ENCODE measurements at places on chromosomes 1 and 21. TPM values are rescaled to one million over a fixed set of nuclear protein-coding genes. Genes with fewer than 3 reads are reported as not detected.

DMRTA2 gene
- total RNA-seq, result 5.1 TPM

ACTRT2 gene
- 64.2 TPM for total RNA-seq

NES gene
- total RNA-seq, result 17.6 TPM

CFHR2 gene
- total RNA-seq, result not detected

CLCNKA gene
- 6.5 TPM for total RNA-seq

SLC25A44 gene
- 32.8 TPM for total RNA-seq

GRCh38 chr1:54542962-54543539 lies 5.0 kb upstream of the ACOT11 start:
- DNase-seq, result no peak

GRCh38 chr1:59020151-59020997 lies 236.5 kb upstream of the JUN start:
- DNase-seq, result peak; percentile 55

DNA sequence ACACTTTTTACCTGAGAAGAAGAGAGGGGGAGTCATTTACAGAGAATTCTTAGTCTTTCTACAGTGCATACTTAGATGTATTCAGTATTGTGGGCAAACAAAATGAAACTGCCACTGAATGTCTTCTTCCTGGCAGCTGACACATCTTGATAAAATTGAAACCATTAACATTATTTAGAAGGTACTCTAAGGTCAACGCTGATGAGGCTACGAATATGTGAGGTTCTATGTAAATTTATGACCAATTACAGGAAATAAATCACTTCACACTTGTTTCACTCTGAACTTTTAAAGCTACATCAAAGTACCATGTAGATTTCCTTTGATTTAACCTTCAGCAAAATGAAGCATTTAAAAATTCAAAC lies 51.3 kb upstream of the GFI1 start:
- DNase-seq, result no peak

GRCh38 chr1:175530622-175531375 lies 212.6 kb downstream of the TNR start:
- DNase-seq, result no peak

- no peak for DNase-seq
These were observed 357 bp upstream of the TXLNA start for GRCh38 chr1:32179193-32179442.

GRCh38 chr1:31705080-31705866 lies 1.5 kb upstream of the COL16A1 start:
- DNase-seq, result peak; percentile 64

- DNase-seq, result no peak
These were observed 359.1 kb downstream of the S1PR1 start for GRCh38 chr1:101595881-101596374.

DNA sequence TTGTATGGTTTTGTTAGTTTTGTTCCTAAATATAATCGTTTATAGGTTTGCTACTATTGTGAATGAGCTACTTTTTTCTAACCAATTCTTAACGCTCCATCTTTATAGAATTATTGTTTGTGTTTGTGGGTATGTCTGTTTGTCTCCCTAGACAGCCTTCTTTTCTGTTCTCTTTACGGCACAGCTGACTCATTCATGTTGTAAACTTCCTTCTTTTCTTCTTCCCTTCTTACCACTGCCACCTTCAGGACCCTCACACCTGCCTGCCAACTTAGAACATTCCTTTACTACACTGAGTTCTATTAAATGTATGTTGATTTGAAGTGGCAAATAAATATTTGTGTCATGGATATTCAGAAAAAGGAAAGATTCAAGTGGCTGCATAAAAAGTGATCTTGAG lies 29.1 kb downstream of the AK5 start:
- no peak for DNase-seq

DNA sequence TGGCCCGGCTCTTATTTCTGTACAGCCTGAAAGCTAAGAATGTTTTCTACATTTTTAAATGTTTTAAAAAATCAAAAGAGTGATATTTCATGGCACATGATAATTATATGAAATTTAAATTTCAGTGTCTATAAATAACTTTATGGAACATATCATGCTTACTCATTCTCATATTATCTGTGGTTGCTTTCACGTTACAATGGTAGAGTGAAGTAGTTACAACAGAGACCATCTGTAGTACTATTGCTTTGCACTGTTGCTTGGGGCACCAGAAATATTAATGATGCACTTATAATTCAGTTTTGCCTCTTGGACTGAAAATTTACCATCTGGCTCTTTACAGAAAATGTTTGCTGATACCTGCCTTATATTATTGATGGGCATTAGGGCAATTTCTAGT lies 481.6 kb downstream of the PLPP3 start:
- no peak for DNase-seq

DNA sequence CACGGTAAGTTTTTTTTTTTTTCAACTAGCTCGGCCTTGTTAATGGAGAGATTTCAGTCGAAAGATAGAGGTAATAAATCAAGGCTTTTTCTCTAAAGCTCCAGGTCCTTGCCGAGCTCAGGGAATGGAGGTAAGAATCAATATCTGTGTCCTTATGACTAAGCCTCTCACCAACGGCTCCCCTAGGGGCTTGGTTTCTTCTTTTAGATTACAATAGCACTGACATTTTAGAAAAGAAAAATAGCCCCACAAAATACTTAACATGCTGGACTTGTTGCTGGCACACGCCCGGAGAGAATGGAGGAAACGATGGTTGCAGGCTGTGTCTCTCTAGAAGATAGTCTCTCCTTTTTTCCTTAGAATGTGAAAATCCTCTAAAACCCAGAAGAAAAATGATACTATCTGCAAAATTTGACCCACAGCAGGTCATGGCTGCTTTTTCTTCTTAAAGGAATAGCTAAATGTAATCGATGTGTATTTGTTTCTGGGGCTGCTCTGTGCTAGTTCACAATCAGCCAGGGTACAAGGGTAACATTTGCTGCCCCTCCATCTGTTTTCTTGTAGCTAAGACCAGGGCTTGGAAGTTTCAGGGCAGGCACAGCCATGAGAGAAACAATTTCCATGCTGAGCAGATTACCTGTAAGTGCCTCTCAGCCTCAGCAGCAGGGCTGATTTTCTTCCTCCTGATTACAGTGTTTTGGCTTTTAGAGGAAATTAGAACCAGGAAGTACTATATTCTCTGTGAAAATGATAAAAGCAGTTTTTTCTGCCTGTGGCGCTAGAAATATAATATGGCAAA lies 86.2 kb upstream of the GNG12 start:
- no peak for DNase-seq

- DNase-seq, result peak; percentile 86
These were observed 20.2 kb downstream of the NUAK2 start for GRCh38 chr1:205301205-205301821.

DNA sequence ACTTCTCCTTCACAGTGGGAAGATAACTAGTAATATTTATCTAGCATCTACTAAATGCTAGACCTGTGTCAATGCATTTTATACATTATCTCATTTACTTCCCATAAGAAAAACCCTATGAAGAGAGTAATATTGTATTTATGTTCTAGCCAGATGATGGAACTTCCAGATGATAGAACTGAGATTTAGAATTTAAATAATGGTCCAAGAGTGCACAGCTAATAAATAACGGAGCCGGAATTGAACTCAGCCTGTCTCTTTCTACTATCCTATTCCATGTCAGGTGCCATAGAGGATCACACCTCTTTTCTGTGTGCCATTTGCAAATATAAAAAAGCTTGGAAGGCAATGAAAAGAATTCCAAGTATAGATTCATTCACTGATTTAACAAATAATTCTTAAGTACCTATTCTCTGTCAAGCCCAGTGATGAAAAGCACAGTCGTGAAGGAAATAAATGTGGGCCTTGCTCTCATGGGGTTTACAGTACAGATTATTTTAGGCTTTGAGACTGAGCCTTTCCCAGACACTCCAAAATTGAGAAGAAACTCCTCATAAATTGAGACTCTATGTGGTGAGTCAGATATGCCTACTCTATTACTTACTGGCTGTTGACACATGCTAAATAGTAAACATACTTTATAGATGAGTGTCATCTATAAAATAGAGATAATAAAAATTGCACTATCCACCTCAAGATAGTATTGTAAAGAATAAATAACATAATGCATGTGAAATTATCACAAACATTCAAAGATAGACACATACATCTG lies 378.0 kb upstream of the PRMT6 start:
- no peak for DNase-seq

- DNase-seq, result no peak
These were observed 37.4 kb upstream of the PKN2 start for GRCh38 chr1:88646476-88647248.

DNA sequence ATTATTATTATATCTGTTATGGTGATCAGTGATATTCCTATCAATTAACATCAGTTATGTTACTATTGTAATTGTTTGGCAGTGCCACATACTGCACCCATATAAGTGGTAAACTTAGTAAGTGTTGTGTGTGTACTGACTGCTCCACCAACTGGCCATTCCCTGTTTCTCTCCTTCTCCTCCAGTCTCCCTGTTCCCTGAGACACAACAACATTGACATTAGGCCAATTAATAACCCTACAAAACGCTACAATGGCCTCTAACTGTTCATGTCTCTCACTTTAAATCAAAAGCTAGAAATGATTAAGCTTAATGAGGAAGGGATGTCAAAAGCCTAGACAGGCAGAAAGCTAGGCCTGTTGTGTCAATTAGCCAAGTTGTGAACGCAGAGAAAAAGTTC lies 6.6 kb upstream of the THRAP3 start:
- DNase-seq, result no peak

- DNase-seq, result no peak
These were observed 20.8 kb downstream of the FAAP20 start for GRCh38 chr1:2173546-2174347.

DNA sequence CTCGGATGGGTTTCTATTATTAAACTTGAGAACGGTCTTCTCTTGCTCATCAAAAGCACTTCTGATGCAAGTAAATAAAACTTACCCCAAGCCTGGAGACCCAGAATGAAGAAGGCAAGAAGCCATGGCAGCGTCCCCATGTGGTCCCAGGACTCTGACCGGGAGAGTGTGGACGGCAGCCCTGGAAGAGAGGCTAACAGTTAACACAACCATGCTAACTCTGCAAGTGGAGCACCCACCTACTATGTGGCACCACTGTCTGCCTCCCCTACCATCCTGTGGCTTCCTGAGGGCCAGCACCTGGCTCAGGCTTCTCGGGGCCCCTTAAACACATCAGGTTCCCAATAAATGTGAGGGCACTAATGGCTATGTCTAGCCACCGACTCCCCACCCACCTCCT lies 2.2 kb downstream of the PGLYRP3 start:
- no peak for DNase-seq

- peak; percentile 83 for DNase-seq
These were observed 24.6 kb downstream of the ARHGEF19 start for GRCh38 chr1:16187748-16188401.

DNA sequence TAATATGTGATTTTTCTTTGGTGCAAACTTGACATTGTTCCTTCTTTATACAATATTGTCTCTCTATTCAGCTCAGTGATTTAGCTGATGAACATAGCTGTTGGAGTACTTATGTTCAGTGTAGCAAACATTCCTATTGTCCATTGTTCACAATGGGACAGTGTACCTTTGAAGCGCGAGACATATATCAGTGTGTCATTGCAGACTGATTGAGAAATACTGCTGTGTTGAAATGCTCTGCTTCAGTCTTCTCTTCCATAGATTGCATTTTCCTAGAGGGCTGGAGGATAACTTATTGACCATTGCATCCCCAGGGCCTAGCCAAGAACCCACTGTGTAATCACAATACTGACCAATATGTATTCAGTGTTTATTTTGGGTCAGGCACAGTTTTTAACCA lies 46.5 kb downstream of the HLX start:
- no peak for DNase-seq

DNA sequence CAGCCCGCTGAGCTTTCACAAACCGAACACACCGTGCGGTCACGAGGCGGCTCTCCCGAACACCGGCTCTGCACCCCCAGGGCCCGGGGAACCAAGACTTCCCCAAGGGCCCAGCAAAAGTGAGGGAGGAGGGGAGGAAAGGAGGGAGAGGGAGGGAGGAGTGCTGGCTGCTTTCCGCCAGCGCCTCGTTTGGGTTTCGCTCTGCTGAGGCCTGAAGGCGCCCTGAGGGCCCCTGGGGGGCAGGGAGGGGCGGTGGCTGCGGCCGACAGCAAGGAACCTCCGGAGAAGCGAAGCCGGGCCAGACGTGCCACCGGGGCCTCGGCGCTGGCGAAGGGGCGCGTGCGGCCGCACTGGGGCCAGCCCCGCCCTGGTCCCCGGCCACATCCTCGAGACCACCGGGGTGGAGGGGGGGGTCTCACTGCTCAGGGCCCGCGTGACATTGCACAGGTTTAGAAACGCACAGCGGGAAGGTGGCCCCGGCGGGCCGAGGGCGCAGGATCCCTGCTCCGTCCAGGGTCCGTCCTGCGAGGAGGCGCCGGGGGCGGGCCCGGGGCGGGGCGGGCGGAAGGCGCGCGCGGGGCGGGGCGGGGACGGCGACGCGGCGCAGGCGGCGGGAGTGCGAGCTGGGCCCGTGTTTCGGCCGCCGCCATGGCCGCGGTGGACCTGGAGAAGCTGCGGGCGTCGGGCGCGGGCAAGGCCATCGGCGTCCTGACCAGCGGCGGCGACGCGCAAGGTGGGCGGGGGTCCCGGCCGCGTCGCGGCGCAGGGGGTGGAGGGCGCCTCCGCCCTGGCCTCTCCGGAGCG lies at the start of gene PFKL:
PFKL (plus strand) TSS at position 596 of the 804 bp plus-strand sequence; CDS start at position 649, 53 bp downstream.
- peak; percentile 74 for DNase-seq

DNA sequence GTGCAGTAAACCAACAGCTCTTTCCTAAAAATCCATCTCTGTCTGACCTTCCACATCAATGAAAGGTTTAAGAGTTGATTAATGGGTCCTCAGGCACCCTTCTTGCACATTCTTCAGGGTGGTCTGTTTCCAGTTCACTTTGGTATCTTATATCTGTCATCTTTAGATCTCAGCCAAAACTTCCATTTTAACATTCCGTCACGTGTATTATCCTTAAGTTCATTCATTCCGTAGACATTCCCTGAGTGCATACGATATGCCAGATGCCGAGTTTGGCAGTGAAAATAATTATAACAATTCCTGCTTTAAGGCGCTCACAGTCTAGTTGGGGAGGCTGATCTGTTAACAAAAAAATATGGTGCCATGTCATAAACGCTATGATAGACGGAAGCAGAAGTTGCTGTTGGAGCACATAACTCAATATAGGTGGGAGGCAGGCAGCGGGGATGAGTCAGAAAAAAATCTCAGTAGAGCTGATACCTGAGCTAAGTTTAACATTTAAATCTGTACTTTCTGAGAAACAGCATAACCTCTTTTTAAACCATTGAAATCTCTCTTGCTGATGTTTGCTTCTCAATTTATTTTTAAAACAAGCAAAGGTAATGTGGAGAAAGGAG lies 59.6 kb upstream of the HOOK1 start:
- DNase-seq, result no peak

GRCh38 chr1:2429780-2430591 lies 17.6 kb upstream of the PEX10 start:
- DNase-seq, result no peak
